ENCODE measurements at places on chromosomes 12 and 14.

GRCh38 chr14:31127690-31128089 lies 79.9 kb downstream of the HECTD1 start:
- DNase-seq: peak; percentile 17

DNA sequence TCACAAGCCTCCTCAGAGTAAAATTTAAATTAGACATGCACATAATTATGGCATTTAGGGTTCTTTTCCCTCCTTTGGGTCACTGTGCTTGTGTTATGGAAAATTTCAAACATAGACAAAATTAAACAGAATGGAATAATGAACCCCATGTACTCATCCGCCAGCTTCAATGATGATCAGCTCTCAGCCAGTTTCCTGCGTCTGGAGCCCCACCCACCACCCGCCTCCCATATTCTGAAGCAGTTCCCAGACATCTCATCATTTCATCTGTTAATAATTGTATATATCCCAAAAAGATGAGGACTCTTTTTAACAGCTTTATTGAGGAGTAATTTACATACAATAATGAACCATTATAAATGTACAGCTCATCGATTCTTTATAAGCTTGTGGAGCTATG lies 128.2 kb downstream of the EML1 start:
- DNase-seq: no peak

- peak; percentile 70 for DNase-seq
Observed at GRCh38 chr14:26984311-26985177, 386.7 kb upstream of the NOVA1 start.

DNA sequence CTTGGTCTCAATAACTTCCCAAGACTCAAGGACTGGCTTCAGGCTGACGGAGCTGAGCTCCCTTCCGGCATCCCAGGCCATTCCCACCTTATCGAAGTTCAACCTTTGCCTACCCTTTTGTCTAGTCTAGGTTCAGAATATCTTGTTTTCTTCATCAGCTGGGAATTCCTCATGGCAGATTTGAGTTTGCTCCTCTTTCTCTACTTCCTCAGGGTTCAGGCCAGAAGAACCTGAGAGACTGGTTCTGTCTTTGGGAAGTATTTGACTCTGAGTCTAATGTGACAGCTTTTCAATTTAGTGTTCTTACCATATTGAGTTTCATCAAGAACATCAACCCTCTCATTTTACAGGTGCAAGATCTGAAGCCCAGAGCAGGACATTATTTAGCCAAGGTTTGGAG lies 2.1 kb downstream of the BIN2 start:
- DNase-seq: no peak

- peak; percentile 52 for DNase-seq
Observed at GRCh38 chr12:2796187-2796666, 1.5 kb downstream of the FKBP4 start.

- DNase-seq: no peak
Observed at GRCh38 chr14:75562489-75562888, 15.9 kb upstream of the FLVCR2 start.

DNA sequence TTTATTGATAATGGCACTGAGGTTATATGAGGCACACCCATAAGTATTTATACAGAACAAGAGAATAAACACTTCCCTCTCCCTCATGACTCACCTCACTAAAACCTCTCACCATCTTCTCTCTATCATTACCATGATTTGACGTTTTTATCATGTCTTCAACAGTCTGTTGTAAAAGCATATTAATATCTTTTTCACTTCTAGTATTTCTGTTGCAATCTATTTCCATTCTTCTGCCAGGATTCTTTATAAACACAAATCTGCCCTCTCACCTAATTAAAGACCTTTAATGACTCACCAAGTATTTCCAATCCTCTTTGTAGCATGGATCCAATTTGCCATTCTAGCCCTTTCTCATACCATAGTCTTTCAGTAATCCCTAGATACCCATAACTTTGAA lies 527.7 kb downstream of the SLC16A7 start:
- no peak for DNase-seq

- DNase-seq: no peak
Observed at GRCh38 chr14:104007121-104007520, 64.8 kb upstream of the RD3L start.

Measured in NCI-H2081 (cell line).